ENCODE measurements at places on chromosomes 2 and 18.

DNA sequence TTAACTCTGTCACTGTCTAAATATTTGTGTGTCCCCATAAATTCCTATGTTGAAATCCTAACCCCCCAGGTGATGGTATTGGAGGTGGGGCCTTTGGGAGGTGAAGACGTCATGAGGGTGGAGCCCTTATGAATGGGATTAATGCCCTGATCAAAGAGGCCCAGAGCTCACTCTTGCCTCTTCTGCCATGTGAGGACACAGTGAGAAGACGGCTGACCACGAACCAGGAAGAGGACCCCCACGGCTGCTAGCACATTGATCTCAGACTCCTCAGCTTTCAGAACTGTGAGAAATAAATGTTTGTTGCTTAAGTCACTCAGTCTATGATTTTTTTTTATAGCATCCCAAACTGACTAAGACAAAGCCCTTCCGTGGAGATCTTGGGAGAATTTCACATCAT lies 71.2 kb downstream of the BCL2L11 start:
- no peak for DNase-seq

DNA sequence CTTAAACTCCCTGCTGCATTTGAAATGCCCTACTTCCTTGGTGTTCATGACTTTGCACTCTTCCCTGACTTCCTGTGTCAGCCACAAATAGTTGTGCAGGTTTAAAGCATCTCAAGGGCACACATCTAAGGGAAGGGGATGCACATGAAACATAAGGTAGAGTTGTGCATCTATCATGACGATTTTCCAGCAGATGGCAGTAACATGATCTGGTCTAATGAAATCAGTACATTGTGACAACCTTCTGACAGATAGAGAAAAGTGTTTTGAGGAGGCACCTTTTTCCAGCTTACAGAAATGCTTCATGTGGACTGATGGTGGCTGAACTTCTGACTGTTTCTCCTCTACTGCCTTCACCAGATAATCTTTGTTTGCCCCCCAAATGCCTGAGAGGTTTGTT lies 238.9 kb downstream of the XIRP2 start:
- DNase-seq = no peak

DNA sequence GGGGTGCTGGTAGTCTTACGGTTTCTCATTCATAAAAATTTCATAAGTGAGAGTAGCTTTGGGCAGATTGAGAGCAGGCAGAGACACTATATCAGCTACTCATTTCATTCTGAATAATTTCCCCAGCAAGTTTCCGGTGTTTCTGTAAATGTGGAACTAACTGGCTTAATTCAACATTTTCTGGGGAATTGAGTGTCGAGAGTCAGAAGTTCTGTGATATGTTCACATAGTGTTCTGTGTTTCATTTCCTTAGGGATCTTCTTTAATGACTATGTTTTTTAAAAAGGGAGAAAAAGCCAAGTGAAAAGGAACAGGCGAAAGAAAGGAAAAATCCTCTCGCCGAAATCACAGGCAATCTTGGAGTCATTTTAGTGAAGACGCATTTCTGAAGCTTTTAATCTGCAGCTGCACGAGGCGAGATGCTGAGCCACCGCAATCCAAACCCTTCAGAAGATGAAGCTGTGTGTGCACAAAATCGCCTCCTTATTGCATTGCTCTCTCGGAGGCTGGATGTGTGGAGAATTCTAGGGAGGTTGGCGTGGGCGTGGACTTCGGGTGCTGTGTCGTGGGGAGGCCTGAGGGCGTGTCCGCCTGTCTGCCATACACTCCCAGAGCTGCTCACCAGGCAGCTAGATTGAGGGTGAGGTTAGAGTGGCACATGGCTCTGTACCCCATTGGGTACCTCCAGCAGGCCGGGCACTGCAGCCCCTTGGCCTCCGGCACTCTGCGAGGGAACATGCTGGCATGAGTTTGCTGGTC lies 38.4 kb upstream of the HDAC4 start:
- peak; percentile 57 for DNase-seq

DNA sequence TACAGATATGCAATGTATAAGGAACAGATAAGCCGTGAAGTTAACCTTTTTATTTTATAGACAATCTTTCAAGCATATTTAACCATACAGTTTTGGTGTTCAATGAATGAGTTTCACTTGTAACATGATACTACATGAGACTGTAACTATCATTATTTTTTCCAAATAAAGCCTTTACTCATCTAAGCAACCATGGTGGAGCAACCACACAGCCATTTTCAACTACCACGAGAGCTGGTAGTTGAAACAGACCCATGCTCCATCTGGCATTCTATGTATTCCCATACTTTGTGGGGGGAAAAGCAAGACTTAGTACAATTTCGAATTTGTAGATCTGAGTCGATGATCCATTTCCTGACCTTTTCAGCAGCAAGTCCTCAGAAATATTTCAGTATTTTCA lies 159.3 kb upstream of the RND3 start:
- no peak for DNase-seq

DNA sequence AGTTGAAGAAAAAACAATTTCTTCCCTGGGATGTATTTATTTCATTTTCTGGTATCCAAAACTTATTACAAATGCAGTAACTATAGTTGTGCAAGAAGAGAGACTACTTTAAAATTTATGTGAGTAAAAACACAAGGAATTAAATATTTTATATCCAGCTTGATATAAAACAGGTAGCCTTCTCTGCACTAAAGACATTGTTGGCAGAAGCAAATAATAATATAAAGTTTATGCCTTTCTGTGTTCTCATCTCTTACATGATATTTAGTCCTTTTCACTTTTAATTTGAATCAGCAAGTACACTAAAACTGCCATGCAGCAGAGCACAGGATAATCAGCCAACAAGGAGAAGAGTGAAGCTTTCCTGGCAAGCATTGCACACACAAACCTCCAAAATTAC lies 352.7 kb downstream of the ARL6IP6 start:
- no peak for DNase-seq

All from suppressor macrophage treated with lipopolysaccharide for 1 hour (primary cell).